ENCODE measurements at places on chromosomes 2 and 18.

GRCh38 chr18:22678486-22678885, 254.6 kb upstream of the RBBP8 start:
- DNase-seq, result no peak

DNA sequence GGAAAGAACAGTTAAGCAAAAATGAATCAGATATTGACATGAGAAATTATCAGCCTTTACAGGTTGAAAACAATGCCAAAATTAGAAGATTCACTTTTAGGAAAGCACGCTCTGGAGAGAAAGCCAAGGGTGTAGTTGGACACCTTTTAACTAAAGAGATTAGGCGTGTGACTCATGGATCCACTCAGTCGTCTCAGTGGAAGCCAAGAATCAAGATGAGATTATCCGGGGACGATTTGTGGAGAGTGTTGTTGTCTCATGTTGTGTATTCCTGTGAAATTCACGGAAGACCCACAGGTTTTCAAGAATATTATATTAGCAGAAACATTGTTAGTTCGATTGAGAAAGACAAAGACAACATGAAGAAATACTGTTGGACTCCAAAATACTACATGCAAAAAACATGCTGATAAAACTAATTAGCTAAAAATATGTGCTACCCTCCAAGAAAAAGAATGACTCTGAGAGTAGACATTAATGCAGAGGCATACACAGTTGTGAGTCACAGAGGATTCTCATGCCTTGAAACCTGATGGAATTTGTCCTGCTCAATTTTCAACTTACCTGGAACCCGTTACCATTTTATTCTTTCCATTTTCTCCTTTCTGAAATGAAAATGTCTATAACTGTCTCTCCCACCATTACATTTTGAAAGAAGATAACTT, 192.1 kb upstream of the RND3 start:
- no peak for DNase-seq

- DNase-seq, result no peak
Measured at GRCh38 chr2:194327196-194327888, 1329.7 kb upstream of the SLC39A10 start.

GRCh38 chr2:179410552-179411356, 146.1 kb upstream of the SESTD1 start:
- DNase-seq, result no peak

All from stimulated activated CD8-positive, alpha-beta memory T cell treated with anti-CD3 and anti-CD28 coated beads, Interleukin-4, amount 100 ng/mL, for 1 hour (primary cell).